HL-60 (cell line): ENCODE measurements at places on chromosomes 2 and 18.
A peak's percentile ranks its signal among the peaks of the same experiment; 100 is the strongest.

GRCh38 chr2:129902731-129903585 lies 76.5 kb upstream of the RAB6C start:
- no peak for DNase-seq

- DNase-seq = no peak
These were observed 5.6 kb upstream of the EML4 start for GRCh38 chr2:42163444-42164045.

- DNase-seq = no peak
These were observed 15.4 kb upstream of the SLC25A52 start for GRCh38 chr18:31776093-31776492.

- no peak for DNase-seq
These were observed 155.3 kb upstream of the MYO3B start for GRCh38 chr2:170022692-170023091.

DNA sequence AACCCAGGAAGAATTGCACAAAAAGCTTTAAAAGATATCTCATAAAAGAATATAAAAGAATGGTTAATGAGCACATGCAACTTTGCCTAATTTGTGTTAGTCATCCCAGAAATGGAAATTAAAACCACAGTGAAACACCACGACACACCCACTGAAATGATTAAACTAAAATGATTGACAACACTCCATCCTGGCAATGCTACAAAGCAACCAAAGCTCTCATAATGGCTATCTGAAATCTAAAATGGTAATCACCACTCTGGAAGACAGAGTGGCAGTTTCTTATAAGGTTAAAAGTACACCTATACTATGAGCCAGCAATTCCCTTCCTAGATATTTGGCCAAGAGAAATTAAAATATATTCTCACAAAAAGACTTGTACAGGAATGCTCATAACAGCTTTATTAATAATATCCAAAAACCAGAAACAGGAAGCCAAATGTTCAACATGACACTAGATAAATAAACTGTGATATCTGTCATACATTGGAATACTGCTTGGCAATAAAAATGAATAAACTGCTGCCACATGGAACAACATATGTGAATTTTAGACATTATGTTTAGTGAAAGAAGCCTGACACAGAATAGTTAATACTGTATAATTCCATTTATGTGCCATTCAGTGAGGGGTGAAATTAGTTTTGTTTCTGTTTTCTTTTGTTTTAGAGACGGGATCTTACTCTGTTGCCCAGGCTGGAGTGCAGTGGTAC lies 105.3 kb upstream of the BCL2L11 start:
- no peak for DNase-seq

- DNase-seq = no peak
These were observed 7.6 kb upstream of the ADAM23 start for GRCh38 chr2:206435742-206436141.

- DNase-seq = no peak
These were observed 323.9 kb upstream of the SOX11 start for GRCh38 chr2:5368263-5368662.

DNA sequence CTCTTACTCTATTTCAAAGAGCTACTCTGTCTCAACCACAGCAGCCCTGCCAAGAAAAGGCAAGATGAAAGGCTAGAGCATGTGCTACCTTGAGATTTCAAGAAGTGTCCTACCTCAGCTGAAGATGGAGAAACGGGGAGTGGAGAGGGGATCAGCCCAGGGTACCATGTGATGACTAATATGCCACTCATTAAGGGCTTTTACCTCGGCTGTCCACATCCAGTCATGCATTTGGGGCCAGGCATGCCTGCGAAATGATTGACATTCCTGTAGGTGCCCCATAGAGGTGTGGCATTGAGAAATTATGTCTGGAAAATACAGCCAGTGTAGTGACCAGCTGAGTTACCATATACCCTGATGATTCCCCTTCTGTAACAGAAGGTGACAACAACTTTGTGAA lies 96.1 kb downstream of the NRP2 start:
- no peak for DNase-seq

- DNase-seq = peak; percentile 77
These were observed 28.1 kb upstream of the SATB2 start for GRCh38 chr2:199485732-199486335.

DNA sequence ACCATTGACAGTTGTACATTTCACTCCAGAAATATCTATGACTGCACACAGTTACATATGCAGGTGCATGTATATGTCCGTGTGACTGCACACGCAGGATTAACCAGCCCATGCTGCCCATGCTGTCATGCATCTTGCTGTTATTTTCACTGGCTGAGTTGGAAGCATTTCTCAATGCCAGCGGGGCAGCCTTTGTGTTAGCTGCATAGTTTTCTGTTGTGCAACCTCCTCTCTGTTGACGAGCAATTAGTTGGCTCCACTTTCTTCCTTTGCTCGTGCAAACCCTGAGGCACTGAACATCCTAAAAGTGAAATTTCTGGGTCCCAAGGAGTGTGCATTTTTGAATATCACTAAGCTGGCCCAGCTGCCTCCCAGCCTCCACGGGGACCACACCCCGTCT lies 133.4 kb upstream of the GLI2 start:
- no peak for DNase-seq
